Erythroblast (primary cell): ENCODE measurements at places on chromosomes 12 and 14.

DNA sequence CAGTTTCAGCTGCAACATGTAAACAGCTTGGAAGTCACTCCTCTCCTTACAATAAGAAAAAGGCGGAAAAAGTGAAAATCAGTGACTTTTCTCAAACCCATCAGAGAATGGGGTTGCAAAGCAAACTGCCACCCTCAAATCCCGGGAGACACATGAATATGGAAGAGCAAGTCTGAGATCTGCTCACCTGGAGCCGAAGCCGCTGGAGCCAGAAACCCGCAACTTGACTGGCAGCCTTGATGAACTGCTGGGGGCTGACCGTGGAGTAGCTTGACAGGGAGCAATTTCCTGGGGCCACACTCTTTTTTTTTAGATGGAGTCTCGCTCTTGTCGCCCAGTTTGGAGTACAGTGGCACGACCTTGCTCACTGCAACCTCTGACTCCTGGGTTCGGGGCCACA lies 208.2 kb downstream of the KIF26A start:
- DNase-seq = no peak

- DNase-seq = no peak
Observed at GRCh38 chr12:123427036-123427769, 9.3 kb downstream of the RILPL2 start.

DNA sequence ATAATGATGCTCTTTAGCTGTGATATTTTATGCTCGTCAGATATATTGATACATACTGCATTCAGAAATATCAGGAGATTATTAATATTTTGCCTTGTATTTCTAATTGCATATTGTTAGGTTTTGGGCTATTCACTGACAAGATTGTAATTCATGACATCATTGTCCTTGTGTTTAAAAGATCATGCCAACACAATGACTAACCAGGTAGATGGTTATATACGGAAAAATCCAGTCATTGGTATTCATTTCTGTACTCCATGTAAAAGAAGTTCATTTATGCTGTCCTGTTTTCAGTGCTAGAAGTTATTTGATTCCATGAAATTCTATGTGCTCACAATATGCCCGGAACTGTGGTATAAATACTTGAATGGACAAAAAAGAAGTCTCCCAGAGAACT lies 107.5 kb downstream of the KITLG start:
- no peak for DNase-seq

- no peak for DNase-seq
Observed at GRCh38 chr14:65354715-65355114, 57.8 kb upstream of the FUT8 start.

GRCh38 chr12:129459886-129460285 lies 443.9 kb downstream of the TMEM132D start:
- no peak for DNase-seq

DNA sequence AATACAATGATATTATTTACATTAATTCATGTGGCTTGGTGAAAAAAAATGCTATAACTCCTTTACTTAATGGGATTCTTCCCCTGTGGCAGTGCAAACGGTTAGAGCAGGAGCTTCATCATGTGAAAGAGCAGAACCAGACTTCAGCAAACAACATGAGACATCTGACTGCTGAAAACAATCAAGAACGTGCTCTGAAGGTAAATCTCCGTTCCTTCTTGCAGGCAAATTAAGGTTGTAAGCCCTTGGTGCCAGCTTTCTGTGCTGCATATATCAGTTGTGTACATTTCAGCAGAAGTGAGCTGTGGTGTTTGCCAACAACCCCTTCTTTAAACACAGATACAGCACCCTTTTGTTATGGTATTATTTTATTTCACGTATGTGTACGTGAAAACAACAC lies 171.7 kb downstream of the MIPOL1 start:
- no peak for DNase-seq

DNA sequence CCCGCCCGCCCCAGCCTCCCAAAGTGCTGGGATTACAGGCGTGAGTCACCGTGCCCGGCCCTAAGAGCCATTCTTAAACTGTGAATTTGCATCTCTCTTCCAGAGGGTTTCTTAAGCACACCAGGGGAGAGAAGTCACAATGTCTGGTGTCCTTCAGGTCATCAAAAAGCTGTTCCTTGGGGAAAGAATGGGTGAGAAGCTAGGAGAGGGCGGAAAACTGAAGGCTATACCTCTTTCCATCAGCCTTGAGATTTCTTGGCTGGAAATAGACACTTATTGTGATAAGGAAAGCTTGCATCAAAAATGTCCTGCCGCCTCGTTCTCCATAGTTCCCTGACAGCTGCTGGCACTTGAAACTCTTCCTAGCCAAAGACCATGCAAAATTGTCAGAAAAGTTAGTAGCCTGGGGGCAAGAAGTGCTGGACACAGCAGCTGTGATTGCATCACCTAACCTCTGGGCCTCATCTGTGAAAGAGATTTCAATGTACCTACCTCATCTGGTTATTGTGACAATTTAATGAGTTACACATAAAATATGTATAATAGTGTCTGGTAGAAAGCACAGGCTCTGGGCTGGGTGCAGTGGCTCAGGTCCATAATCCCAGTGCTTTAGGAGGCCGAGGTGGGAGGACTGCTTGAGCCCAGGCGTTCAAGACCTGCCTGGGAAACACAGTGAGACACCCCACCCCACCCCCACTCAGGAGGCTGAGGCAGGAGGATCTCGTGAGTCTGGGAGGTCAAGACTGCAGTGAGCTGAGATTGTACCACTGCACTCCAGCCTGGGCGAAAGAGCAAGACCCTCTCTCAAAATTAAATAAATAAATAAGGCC lies 9.7 kb upstream of the UBC start:
- DNase-seq = no peak

GRCh38 chr14:50619569-50620141 lies 48.5 kb downstream of the SAV1 start:
- peak; percentile 48 for DNase-seq
